ENCODE measurements at places on chromosomes 3 and 15.

- no peak for DNase-seq
Observed at GRCh38 chr3:37138816-37139215, 35.6 kb downstream of the LRRFIP2 start.

DNA sequence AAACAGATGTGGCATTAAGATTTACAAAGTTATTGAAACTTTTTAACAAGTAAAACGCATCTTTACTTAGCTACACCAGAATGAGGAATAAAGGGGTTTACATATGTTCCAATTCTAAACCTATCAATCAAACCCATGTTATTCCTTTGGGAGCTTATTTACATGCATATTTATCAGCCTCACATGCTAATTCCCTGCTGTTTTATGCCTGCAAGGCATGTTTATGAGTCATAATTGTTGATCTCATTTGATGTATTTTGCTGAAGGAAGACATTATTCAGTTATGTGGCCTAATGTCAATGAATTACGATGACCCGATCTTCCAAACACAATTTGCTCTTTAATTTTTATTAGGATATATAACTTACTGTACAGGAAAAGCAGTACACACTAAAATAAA, 272.9 kb downstream of the TBC1D5 start:
- no peak for DNase-seq

- no peak for DNase-seq
Observed at GRCh38 chr3:176521531-176522175, 675.6 kb downstream of the TBL1XR1 start.

- DNase-seq: no peak
Observed at GRCh38 chr3:118101891-118102290, 932.8 kb downstream of the IGSF11 start.

DNA sequence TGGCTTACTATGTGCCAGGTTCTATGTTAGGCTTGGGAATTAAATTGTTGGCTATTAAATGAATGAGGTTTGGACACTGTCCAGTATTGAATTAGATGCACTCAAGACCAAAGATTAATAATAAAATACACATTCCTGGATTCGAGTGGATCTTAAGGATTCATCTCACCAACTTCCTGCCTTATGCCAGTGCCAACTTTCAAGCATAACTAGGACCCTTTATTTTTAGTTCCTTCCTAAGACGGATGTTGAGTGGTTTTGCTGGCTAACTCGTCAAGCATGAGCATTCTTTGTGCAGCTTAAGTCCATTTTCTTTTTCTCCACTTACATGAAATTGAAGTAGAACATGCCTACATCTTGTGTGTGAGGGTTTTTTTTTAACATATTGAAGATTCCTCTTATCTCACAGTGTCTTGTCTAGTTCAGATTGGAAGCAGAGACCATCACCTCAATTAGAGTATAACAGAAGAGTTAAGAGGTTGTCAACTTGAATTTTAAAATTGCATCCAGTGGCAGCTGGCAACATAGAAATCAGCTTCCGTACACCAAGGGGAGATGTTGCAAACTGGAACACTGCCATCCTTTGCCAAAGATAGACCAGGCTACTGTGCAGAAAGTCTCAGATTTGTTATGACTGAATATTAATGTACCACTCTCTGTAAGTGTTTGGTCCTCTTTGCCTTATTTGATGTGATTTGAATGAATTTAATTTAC, 106.3 kb upstream of the BFSP2 start:
- no peak for DNase-seq

DNA sequence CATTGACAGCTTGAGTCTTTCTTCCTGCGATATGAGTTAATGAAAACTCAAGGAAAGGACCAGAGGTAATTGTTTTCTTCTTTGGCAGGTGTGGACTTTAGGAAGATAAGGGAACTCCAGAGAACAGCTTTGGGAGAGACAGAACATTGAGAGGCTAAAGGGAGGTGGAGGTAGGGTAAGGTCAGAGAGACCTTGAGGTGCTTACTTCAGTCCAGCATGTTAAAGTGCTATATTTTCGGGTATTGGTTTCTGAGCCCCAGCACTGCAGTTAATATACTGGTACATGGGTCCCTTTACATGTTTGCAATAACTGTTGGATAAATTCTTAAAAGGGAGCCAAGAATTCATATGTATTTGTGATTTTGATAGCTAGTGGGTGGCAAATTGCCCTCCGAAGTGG, 322.1 kb downstream of the THSD4 start:
- no peak for DNase-seq
